ENCODE measurements at places on chromosomes 6 and 20.

DNA sequence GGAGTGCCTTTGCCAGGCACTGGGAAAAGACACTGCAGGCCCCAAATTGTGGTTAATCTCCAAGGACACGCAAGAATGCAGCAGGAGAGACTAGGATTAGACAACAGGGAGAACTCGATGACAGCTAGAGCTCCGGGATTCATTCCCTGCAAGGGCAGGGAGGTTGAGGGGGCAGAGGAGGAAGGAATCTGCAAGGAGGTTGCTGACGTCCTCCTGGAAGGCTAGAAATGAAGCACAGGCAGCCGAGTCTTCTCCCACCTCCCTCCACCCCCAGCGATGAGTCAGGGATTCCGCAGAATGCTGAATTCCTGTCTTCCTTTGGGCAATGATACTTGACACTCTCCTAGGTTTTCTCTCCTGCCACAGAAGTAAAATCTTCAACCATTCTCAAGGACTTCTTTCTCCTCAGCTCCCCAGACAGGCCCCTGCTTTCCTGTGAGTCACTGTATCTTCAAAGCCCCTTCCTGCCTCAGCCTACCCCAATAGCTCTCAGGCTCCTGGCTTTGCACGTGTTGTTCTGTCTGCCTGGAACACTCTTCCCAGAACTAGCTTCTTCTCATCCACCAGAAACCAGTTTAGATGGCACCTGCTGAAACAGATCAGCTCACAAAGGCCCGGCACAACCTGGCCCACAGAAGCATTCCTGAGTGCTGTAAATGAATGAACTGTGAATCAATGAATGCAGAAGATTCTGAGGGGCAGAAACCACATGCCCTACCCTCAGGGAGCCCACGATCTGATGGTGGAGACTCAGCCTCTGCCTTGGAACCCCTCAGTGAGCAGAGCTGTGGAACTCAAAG, 85.6 kb downstream of the MRPL14 start:
- peak; percentile 52 for DNase-seq

DNA sequence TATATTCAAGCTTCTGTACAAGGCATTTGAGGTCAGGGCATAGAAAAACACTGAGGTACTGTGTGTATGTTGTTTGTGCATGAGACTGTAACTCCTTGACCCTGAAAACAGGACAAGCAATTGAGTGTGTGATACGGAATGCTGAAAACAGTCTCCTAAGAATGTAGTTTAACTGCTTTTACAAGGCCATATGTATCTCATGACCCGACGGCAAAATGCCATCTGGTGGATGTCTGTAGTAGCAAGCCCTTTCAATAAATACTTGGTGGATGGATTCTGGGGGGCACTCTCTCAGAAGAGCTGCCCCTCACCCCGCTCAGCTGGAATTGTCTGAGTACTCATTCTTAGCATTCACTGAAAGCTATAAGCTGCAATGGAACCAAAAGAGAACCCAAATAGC, 69.3 kb upstream of the EYS start:
- DNase-seq: no peak

GRCh38 chr20:59605601-59606364, 1.4 kb downstream of the PHACTR3 start:
- DNase-seq: no peak

- DNase-seq: no peak
Measured at GRCh38 chr6:169647637-169648036, 54.2 kb downstream of the WDR27 start.

GRCh38 chr6:101453221-101453620, 59.7 kb downstream of the GRIK2 start:
- DNase-seq: no peak

DNA sequence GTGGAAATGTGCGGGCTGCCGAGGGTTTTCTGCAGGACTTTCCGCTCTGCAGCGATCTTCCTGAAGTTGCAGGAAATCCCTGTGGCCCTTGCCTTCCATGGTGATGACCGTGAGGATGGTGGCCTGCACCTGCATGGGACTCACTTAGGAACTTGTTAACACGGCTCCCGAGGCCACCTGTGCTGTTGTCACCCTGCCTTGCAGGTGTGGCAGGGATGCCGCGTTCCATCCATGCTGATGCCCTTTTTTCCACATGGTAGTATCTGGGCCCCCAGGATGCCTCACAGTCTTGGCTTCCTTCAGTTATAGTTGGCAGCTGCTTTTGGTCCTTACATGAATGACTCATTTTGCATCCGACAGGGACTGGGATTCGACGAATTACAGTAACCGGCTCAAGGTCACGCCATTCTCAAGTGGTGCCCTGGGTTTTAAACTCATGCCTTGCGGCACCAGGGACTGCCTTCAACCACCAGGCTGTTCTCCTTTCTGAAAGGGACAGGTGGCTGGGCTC, 37.2 kb downstream of the SYNJ2 start:
- no peak for DNase-seq

DNA sequence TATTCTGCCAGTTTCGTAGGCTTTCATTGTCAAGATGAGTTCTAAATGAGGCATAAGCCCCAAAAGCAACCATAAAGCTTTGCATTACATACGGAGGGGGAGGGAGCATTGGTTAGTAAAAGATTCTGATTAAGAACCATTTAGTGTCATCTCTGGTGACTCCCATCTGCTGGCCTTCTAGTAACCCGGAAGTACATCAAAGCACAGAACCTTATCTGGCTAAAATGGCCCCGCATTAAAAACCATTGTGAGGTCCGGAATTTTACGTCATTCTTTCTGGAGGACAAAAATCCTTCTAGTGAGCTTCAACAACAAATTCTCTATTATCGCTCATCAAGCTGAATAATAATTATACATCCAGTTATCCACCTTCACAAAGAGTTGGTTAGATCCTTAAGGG, 37.8 kb downstream of the METTL24 start:
- no peak for DNase-seq

- DNase-seq: no peak
Measured at GRCh38 chr20:63330940-63331339, 30.2 kb downstream of the CHRNA4 start.

GRCh38 chr20:62771396-62772102, 24.7 kb upstream of the MRGBP start:
- no peak for DNase-seq

GRCh38 chr20:64027981-64028685, 7.8 kb upstream of the C20orf204 start:
- no peak for DNase-seq

- DNase-seq: no peak
Measured at GRCh38 chr20:54017846-54018245, 52.5 kb downstream of the BCAS1 start.

- peak; percentile 80 for DNase-seq
Measured at GRCh38 chr20:17854307-17854903, 114.2 kb downstream of the SNX5 start.

DNA sequence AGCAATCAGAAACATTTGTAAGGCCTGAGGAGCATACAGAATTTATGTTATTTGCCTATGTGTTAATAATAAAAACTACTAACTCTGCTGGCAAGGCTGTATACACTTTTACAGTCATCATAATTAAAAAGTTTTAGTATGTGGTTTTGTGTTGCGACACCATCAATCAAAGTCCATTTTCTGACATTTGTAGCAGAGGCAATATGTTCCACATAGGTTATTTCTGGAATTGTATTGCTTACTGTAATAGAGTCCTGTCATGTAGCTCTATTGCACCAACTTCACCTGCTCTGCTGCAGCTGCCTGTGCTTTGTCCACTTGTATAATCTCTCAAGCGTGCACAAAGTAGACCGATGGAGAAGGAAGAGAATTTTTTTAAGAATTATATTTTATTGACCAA, 501.8 kb downstream of the HACE1 start:
- DNase-seq: no peak

DNA sequence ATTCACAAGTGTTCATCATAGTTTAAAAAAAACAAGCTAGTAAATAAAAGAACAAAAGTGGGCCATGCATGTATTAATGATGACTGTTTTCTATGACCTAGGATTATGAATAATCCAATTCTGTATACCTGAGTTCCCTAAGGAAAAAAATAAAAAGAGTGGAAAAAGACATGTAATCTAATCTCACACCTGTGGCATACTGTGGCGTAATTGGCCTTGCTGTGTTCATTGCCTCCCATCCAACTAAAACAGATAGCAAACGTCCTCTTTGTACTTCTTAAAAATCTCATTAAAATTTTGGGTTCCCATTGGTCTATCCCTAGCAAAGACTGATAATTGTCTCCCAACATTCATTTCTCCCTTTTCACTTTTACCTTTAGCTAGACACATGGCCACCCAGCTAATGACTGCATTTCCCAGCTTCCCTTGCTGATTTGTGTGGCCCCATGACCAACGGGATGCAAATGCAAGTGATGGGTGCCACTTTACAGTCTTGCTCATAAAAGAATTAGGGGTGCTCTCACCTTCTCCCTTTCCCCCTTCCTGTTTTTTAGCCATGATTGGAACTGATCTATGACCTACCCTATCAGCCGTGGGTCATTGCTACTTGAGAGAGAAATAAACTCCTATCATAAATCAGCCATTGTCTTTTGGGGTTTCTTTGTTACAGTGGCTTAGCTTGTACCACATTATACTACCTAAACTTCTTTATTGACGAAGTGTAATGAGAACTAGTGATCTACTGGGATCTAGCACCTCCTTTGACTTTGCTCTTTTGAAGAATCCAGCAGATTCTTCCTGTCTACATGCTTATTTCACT, 32.0 kb upstream of the TBC1D22B start:
- no peak for DNase-seq

GRCh38 chr20:38806855-38807655, 1.6 kb downstream of the PPP1R16B start:
- DNase-seq: no peak

- DNase-seq: no peak
Measured at GRCh38 chr20:47118641-47119040, 224.0 kb downstream of the EYA2 start.

DNA sequence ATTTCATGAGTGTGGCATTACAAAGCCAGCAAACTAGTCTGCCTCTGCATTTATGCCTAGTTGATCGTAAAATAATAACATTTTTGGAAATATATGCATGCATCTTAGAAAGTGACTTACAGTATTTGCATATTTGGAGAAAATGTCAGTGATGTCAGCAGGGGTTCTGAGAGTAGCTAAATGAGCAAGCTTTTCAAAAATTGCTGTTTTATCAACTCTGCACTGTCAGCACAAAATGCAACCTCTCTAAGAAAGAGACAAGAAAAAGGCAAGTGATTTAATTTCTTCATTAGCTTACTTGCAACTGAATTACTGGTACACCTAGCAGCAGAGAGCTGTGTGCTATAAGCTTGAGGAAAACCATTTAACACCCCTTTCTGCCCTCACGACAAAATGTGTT, 632.5 kb upstream of the MMS22L start:
- DNase-seq: no peak

DNA sequence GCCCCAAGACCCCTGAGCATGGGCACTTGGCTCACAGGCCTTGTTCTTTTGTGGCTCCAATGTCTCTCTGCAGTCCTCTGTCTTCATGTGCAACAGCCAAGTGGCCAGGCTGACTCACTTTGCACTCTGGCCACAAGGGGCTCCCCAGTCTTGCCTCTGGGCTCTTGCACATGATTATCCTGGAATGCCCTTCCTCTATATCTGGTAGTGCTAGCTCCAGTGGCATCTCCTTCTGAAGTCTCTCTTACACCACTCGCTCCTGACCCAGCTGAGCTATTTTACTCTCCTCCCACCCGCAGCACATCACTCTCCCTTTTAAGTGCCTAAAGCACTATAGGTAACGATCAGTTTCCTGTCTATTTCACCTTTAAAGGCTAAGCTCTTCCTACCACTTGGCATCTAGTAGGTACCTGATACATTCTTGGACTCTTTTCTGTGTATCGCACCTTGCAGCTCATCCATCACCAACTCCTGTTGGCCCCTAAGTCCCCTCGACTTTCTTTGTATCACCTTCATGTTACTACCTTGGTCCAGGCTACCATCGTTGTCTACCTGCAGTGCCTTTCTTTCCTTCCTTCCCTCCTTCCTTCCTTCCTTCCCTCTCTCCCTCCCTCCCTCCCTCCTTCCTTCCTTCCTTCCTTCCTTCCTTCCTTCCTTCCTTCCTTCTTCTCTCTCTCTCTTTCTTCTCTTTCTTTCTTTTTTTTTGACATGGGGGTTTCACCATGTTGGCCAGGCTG, 211.9 kb upstream of the RNF24 start:
- DNase-seq: no peak

DNA sequence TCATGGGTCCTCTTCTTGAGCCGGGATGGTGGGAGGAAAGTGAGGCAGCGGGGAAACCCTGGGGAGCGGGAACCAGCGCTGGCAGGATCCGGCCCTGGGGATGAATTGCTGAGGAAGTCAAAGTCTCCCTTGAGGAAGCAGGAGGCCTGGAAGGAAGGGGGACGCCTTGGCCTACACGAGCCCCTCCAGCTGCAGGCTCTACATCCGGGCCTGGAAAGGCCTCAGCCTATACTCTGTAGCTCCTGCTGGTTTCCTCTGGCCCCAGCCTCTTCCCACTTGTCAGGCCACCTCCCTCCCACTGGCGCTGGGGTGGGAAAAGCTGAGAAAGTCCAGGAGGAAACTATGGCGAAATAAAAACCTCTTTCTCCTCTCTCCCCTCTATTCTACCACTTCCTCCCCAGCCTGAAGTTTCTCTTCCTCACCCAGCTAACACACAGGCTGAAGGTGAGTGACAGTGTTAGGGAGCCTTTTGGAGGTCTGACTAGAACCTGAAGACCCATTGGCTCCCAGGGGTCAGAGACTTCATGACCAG, 14.9 kb downstream of the TREML2 start:
- no peak for DNase-seq

- no peak for DNase-seq
Measured at GRCh38 chr6:117549611-117550010, 52.7 kb downstream of the GOPC start.

GRCh38 chr6:3750317-3751076, 1.0 kb downstream of the PXDC1 start:
- peak; percentile 92 for DNase-seq

DNA sequence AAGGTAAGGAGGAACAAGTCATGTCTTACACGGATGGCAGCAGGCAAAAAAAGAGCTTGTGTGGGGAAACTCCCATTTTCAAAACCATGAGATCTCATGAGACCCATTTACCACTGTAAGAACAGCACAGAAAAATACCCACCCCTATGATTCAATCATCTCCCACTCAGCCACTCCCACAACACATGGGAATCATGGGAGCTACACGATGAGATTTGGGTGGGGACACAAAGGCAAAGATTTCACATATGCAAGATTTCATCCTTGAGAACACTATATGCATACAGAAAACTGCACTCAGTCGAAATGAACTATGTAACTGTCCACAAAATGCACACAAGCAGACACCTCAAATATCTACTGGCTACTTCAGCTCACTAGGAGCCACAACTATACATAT, 480.6 kb upstream of the BTBD3 start:
- DNase-seq: no peak

GRCh38 chr20:35541118-35541782, 628 bp upstream of the ERGIC3 start:
- DNase-seq: no peak
